ENCODE measurements at places on chromosomes 1 and 21.
A peak's percentile ranks its signal among the peaks of the same experiment; 100 is the strongest.

GRCh38 chr1:228438266-228438665 lies 21.6 kb upstream of the TRIM17 start:
- no peak for DNase-seq

DNA sequence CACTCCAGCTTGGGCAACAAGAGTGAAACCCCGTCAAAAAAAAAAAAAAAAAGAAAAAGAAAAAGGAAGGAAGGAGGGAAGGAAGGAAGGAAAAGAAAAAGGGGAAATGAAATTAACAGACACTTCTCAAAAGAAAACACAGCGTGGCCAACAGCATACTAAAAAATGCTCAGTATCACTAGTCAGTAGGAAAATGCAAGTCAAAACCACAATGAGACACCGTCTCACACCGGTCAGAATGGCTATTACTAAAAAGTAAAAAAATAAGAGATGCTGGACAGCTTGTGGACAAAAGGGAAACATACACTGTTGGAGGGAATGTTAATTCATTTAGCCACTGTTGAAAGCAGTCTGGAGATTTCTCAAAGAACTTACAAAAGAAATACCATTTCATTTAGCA lies 369.5 kb upstream of the BRINP3 start:
- no peak for DNase-seq

- peak; percentile 67 for DNase-seq
These were observed 90.8 kb downstream of the GTF2B start for GRCh38 chr1:88800382-88801051.

DNA sequence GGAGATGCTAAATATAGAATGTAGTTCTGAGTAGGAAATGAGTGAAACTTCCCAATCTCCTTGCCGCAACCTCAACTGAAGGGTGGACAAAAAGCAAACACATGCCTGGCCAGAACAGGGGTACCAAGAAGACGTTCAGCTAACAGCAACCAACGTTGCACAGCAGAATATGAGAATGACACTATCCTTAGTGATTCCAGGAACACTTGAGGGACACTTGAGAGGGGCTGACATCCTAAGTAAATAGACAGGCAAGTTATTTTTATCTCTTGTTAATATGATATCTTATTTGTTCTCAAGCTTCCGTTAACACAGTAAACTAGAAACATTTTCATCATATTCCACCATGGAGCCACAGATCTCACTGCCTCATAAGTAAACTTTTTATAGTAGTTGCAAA lies 908 bp downstream of the KRTAP19-1 start:
- DNase-seq: no peak

- DNase-seq: no peak
These were observed 3.2 kb downstream of the SERINC2 start for GRCh38 chr1:31416101-31416736.

GRCh38 chr1:85799737-85800136 lies 91.5 kb upstream of the ZNHIT6 start:
- DNase-seq: no peak

- no peak for DNase-seq
These were observed 342.1 kb downstream of the NEGR1 start for GRCh38 chr1:71940261-71940660.

GRCh38 chr1:230158415-230159291 lies 91.6 kb downstream of the GALNT2 start:
- no peak for DNase-seq

DNA sequence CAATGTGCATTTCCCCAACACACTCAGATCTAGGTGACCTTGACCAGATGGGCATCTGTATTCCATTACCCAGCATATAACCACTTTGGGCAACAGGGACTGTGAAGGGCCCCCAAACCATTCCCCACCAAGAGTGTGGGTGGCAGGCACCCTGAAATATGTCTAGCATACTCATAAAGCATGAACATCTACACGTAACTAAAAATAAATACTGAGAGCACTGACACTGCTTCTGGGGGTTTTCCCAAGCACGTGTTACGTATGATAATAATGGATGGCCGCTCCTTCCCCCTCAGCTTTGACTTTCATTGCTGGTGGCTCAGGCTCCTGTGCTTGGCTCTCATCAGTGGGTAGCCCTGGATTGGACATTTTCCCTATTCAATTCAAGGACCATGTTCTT lies 39.1 kb downstream of the IGSF3 start:
- DNase-seq: no peak

- DNase-seq: peak; percentile 84
These were observed 8.4 kb upstream of the IKBKE start for GRCh38 chr1:206461602-206462455.

GRCh38 chr1:87872692-87873091 lies 544.0 kb downstream of the LMO4 start:
- DNase-seq: no peak
